ENCODE measurements at places on chromosomes 16 and 17.

DNA sequence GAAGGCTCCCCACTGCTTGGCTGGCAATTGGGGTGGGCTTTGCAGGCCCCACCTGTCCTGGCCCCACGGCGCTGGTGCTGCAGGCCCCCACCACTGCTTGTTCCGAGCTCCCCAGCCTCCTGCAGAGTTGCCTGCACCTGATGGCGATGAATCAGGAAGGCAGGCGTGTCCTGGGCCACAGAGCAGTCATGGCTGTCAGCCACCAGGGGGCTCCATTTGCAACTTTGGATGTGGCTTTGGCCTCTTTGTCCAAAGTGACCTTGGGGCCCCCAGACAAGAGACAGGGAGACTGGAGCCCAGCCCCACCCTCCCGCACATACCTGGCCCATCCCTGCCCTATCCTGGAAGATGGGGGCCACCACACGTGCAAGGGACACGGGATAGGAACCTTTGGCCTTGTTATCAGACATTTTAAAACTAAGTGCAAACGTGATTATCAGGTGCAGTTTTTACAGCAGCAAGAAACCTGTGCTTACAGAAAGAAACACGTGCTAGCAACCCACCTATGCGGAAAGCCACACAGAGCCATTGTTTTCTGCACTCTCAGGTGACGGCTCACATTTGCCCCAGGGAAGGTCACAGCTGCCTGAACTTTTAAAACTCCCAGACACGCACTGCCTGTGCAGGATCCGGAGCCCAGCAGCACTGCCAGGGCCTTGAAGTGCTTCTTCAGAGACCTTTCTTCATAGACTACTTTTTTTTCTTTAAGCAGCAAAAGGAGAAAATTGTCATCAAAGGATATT is at the start of gene DNASE1:
TSS of gene DNASE1 (plus strand) at position 443 of the 743 bp plus-strand sequence. CDS start 683 bp downstream, outside the sequence.
- no peak for DNase-seq

- DNase-seq: no peak
Observed at GRCh38 chr16:57627184-57627871, 1.1 kb upstream of the ADGRG1 start.

- DNase-seq: no peak
Observed at GRCh38 chr17:54435966-54436365, 464.7 kb upstream of the TOM1L1 start.

GRCh38 chr17:57902800-57903759 is 52.1 kb downstream of the CUEDC1 start:
- peak; percentile 91 for DNase-seq

- DNase-seq: peak; percentile 50
Observed at GRCh38 chr17:72725433-72726068, 366.9 kb downstream of the SLC39A11 start.
